Fibroblast of the aortic adventitia (primary cell): ENCODE measurements at places on chromosomes 7 and 10. TPM values are rescaled to one million over a fixed set of nuclear protein-coding genes. Genes with fewer than 3 reads are reported as not detected.

ACADSB gene
- total RNA-seq = 7.4 and 11.4 TPM in 2 replicates

DNA sequence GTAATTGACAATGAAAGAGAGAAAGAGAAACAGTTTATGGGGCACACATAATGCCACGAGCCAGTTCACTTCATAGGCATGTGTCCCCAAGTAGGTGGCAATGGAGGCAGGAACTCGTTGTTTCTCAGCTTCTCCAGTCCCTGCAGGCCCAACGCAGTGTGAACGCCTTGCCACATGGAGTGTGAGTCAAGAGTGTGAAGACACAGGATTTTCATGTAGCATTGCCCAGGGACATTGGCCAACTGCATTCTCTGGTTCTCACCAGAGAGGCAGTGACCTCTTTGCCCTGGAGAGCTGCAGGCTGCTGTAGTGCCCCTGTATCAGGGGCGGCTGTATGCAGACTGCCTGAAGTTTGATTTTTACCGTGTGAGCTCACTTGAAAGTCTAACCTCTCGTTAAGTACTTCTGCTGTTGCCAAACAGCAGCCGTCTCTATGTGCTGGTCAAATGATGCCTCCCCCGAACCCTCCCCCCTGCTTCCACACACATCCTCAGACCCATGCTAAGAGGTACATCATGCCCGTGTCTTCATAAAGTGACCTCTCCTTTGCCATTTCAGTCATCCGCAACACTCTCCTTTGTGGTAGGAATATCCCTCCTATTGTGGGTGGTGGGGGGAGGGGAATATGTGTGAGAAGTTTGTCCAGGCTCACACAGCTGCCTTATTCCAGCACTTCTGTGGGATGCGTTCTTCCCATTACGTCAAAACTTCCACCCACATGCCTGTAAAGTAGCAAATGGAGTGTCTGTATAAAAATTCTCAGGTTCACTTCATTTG, 12.7 kb downstream of the LRRC18 start:
- DNase-seq = no peak

- peak; percentile 67 for DNase-seq
Measured at GRCh38 chr7:101058355-101058754, 26.9 kb upstream of the TRIM56 start.

EFCAB10 gene
- total RNA-seq = not detected in 2 replicates

GRCh38 chr10:72637398-72637857, 11.5 kb upstream of the MICU1 start:
- peak; percentile 76 for DNase-seq

DNA sequence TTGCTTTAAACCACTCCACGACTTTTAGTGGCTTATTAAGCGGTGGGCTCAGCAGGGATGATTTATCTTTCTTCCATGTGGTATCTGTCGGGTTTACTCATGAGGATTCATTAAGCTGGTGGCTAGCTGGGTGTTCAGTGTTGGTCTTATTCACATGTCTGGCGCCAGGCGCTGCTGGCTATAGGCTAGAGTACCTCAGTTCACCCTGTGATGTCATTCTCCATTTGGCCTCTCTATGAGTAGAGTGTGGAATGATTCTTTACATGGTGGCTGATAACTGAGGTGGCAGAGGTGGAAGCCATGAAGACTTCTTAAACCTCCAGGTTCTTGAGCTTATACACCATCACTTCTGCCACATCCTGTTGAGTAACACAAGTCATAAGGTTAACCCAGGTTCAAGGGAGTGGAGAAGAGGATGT, 115.4 kb downstream of the MLLT10 start:
- no peak for DNase-seq

MMD2 gene
- total RNA-seq = not detected in 2 replicates

OPN4 gene
- total RNA-seq = not detected in 2 replicates

CTAGE15 gene
- 0.25 TPM in 1 of 2 replicates, not detected in the other for total RNA-seq

ACBD7 gene
- total RNA-seq = 0.99 TPM in 1 of 2 replicates, not detected in the other

TMEM225B gene
- 0.54 TPM in 1 of 2 replicates, not detected in the other for total RNA-seq

DNA sequence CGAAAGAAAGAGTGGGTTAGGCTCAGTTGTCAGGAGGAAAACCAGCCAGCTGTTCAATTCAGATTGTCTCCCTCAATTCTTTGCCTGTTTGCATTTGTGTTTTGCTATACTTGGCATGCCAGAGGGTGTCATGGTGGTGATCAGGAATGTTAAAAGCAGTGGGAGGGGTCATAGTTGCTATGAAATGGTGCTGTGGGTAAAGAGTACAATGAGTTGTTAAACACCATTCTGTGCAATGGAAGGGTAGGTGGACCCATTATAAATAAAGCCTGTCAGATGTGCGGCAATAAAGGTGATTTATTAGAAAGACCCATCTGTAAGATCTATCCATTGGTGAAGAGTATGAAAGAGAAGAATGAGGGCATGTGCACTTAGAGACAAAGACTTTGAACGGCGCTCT, 82.2 kb downstream of the MRPL32 start:
- no peak for DNase-seq

DNA sequence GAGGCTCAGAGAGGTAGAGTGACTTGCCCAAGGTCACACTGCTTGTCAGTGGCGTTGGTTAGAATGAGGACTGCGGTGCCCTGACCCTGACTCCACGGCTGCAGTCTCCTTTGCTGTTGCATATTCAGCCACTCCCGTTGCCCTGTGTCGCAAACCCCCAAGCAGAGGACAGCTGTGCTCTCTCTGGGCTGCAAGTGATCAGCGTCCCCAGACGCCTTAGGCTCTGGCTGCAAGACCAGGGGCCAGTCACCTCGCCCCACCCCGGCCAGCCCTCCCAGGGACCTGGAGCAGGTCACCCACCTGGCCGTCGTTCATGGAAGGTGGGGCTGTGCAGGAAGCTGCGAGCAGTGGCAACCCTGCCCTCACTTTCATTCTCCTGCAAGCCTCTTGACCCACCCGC, 51.7 kb upstream of the NANOS1 start:
- DNase-seq = no peak

- DNase-seq = peak; percentile 74
Measured at GRCh38 chr10:94088926-94089381, 95.2 kb downstream of the PLCE1 start.

DNA sequence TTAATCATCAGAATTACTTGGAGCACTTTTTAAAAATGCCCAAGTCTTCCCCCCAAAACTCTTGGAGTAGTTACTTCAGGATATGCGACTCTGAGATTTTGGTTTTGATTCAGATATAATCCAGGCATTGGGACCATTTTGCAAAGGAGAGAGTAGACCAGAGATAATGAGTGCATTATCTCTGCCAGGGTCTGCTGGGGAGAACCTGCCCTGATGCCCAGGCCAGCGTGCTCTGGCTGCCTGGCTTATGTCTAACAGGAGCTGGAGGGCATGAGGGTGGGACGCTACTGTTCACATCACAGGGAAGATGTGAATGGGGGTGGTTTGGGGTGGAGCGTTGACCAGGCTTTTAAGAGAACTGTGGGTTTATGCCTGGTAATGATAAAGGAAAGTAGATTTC, 336.2 kb downstream of the DPP6 start:
- DNase-seq = no peak

TMEM130 gene
- total RNA-seq = 0.27 and 0.57 TPM in 2 replicates

GRCh38 chr10:84706875-84707274, 378.5 kb downstream of the CCSER2 start:
- DNase-seq = no peak

CALCR gene
- not detected in 2 replicates for total RNA-seq

DNA sequence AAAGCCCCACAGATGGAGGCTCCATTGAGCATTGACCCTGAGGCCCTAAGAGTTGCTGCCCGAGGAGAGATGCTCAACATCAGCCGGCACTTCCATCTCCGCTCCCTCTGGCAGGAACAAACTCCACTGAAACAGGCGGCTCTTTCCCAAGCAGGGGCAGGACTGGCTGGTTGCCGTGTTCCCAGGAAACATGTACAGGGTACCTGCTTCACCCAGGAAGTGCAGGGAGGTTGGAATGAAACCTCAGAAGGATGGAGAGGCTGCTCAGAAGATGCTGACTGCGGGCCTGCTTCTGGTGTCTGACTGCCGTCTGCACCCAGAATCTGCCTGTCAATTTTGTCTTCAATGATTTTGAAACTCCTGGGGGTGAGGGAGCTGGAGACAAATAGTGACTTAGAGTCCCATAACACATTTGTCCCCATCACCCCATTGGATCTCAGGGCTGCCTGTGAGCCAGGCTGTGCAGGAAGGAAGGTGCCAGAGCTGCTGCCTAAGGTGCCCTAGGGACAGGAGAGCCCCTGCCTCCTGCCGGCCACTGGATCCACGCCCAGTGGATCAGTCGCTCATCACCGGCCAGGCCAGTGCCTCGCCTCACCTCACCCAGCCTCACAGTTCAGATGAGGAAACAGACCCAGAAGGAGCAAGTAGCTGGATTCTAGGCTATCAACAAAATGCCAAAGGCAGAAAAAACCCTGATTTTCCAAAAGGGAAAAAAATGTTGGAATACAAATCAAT, 237.3 kb downstream of the PTPRN2 start:
- DNase-seq = no peak

DNA sequence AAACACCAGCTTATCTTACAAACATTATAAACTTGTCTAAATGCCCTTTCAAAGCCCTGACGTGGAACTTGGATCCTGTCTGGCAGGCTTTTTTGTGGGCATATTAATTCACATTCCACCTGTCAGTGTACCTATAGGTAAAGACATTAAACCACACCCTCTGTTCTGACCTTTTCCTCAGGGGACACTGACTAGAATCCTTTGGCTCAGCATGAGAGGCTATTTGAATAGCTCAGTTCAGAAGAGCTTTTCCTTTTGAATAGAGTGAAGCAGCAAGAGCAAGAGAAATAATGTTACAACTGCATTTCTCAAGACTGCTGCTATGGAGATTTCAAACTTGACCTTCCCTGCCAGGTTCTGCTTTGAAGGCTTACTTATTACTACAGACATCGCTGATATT, 76.9 kb downstream of the CYP51A1 start:
- peak; percentile 2 for DNase-seq
